ENCODE measurements at places on chromosomes 12 and 14.

- no peak for DNase-seq
Measured at GRCh38 chr14:30138567-30138966, 210.9 kb upstream of the PRKD1 start.

DNA sequence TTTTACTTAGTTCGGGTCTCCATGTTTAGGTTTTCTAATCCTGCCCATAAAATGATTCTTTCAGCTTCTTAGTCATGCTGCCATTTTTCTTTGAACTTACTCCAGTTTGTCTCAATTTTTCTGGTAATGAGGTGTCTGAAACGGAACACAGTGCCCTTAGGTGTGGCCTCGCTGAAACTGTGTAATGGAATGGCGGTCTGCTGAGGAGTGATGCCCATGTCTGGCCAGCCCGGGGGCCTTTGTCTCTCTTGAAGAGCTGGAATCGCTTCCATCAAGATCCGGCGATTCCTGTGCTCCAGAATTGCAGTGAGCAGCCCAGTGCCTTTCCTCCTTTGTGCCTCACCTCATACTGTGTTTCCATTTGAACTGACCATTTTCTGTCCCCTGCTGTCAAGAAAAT lies 112.5 kb downstream of the FBXL14 start:
- DNase-seq, result no peak

- DNase-seq, result peak; percentile 53
Measured at GRCh38 chr12:111304642-111305071, 64.2 kb downstream of the PHETA1 start.

DNA sequence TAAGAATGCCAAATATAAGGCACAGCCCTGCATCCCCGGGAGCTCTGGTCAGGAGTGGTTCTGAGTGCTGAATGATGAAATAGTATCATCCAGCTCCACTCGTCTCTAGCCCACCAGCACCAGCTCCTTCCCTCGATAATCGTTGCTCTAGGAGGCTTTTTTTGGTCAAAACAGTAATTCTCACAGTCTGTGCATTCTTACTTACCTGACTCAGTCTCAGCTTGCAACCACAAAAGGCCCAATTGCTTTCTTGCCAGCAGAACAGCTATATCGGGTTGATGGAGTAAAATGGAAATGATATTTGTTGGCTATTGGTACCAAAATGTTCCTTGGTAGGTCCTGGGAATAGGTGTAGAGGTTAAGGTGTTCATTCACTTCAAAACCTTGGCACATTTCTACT lies 94.8 kb downstream of the BMP4 start:
- DNase-seq, result no peak

GRCh38 chr14:64394423-64394822 lies 6.3 kb downstream of the MTHFD1 start:
- no peak for DNase-seq

GRCh38 chr14:100317912-100318808 lies 5.0 kb upstream of the SLC25A47 start:
- DNase-seq, result peak; percentile 58

GRCh38 chr12:121441555-121441954 lies 41.6 kb downstream of the RNF34 start:
- no peak for DNase-seq

- DNase-seq, result no peak
Measured at GRCh38 chr12:129964300-129964699, 60.5 kb upstream of the TMEM132D start.

DNA sequence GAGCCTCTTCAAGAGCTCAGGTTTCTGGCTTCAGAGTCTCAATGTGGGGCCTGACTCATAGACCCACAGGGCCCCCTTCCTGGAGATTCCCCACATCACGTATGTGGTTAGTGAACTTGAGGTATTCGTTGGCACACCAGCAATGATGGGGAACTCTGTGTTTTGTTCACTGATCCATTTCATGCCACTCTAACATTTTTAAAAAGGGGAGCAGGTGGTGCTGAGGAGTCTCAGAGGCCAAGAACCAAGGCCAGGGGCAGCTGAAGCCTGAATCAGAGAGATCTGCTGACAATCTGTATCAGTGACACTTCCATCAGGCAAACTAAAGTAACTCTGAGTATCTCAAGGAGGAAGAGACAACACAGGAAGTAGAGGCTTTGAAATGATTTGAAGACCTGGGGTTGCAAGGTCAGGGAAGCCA lies 323.4 kb downstream of the VRK1 start:
- DNase-seq, result no peak

GRCh38 chr12:52899338-52900035 lies 5.4 kb downstream of the KRT8 start:
- DNase-seq, result no peak

- DNase-seq, result no peak
Measured at GRCh38 chr12:53425515-53426150, 2.0 kb downstream of the AMHR2 start.

GRCh38 chr14:22517117-22517720 lies 71.8 kb downstream of the DAD1 start:
- no peak for DNase-seq

All from RPMI8226 (cell line).